ENCODE measurements at places on chromosomes 3 and 15. TPM values are rescaled to one million over a fixed set of nuclear protein-coding genes. Genes with fewer than 3 reads are reported as not detected.

- DNase-seq = no peak
Measured at GRCh38 chr15:70463453-70463834, 299.9 kb downstream of the UACA start.

DNA sequence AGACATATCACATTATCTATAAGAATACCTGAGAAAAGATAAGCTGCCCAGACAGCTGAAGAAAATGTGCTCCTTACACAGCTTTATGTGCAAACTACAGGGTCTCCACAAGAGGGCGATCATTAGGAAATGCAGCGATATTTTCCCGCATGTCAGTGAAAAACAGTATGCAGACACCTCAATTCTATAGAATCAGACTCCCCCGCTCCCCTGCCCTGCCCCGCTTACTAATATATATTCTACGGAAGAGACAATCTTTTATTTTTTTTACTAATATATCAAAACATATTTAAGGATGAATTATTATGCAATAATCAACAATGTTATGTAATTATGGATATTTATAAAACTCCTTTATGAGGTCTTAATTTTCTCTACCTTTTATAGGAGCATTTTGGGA is 681.3 kb downstream of the ROBO1 start:
- DNase-seq = peak; percentile 11

Gene IGSF11
- total RNA-seq = 11.5 TPM

GRCh38 chr3:134003066-134003465 is 26.7 kb downstream of the SLCO2A1 start:
- no peak for DNase-seq

- no peak for DNase-seq
Measured at GRCh38 chr15:67946701-67947100, 106.9 kb upstream of the RNU6-1 start.

- peak; percentile 8 for DNase-seq
Measured at GRCh38 chr3:11803977-11804892, 42.5 kb downstream of the TAMM41 start.

DNA sequence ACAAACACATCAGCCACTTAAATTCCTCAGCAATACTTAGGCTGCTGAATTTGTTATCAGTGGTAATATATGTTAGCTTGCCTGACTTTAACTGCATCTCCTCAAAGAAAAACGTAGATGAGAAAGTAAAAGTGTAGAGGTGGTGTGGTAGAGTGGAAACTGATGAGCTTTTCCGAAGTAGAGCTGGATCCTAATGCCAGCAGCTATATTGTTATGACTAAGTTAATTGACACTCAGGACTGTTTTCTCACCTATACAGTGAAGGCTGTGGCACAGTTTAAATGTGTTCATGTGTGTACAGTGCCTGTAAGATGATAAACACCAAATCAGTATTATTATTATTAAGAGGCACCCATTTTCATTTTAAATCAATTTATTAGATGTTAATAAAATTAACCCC is 174.9 kb downstream of the TNIK start:
- DNase-seq = no peak

- no peak for DNase-seq
Measured at GRCh38 chr3:156373095-156373494, 181.8 kb downstream of the SSR3 start.

Gene TCTA
- total RNA-seq = 17.0 TPM

Gene DPPA2
- not detected for total RNA-seq

Gene OTOL1
- not detected for total RNA-seq

Gene ZMAT3
- 4.9 TPM for total RNA-seq

Gene GOLGA6L7
- not detected for total RNA-seq

DNA sequence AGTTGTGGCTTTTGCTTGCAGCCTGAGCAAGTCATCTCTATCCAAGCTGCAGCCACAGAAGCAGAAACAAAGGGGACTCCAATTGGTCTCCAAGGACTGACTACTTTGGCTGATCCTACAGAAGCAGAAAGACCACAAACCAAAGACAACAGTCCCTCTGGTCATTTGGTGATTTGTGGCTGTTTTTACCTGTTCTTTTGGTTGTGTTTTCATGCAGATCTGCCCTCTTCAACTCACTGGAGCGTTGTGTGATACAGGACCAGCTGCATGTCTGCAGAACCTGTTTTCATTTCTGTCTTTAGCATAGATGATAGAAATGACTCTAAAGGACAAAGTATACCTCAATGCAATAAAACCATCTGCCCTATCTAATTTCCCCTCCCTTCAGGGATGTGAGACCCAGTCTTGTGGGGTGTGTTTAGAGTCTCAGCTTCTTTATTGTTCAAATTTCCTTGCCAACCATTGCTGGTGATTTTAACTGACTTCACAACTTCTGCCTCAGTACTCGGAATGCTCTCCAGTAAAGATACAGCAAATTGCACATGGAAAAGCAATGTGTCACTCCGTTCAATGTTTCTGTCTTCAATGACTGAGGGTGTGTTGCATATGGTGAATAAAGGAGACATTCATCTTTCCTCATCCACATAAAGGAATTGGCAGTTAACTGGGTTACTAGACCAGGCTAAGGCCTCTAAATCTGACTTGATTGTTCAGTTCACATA is 48.9 kb upstream of the SLC7A14 start:
- no peak for DNase-seq

Measured in gastrocnemius medialis (tissue), 4 donors.